ENCODE measurements at places on chromosomes 4 and X.

GRCh38 chr4:154485127-154485773 lies 6.3 kb downstream of the DCHS2 start:
- no peak for DNase-seq

GRCh38 chr4:125368671-125369081 lies 53.9 kb downstream of the FAT4 start:
- no peak for DNase-seq

GRCh38 chr4:17376205-17376604 lies 135.7 kb downstream of the QDPR start:
- DNase-seq = no peak

DNA sequence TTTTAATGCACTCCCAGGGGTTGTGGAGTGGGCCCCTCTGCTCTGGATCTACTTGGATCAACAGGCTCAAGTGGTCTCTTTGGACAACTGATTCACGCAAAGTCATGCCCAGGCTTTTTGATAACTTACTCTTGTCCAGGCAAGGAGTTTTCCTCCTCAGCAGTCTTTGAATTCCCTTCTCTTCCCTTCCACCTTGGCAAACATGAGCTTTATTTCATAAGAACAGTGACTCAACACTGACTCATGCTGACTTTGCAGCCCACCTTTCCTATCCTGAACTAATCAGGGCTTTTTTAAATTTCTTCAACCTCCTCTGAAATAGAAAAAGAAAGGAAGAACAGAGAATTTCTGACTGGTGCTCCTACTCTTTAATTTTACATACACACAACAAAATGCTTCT lies 132.1 kb upstream of the LDB2 start:
- no peak for DNase-seq

DNA sequence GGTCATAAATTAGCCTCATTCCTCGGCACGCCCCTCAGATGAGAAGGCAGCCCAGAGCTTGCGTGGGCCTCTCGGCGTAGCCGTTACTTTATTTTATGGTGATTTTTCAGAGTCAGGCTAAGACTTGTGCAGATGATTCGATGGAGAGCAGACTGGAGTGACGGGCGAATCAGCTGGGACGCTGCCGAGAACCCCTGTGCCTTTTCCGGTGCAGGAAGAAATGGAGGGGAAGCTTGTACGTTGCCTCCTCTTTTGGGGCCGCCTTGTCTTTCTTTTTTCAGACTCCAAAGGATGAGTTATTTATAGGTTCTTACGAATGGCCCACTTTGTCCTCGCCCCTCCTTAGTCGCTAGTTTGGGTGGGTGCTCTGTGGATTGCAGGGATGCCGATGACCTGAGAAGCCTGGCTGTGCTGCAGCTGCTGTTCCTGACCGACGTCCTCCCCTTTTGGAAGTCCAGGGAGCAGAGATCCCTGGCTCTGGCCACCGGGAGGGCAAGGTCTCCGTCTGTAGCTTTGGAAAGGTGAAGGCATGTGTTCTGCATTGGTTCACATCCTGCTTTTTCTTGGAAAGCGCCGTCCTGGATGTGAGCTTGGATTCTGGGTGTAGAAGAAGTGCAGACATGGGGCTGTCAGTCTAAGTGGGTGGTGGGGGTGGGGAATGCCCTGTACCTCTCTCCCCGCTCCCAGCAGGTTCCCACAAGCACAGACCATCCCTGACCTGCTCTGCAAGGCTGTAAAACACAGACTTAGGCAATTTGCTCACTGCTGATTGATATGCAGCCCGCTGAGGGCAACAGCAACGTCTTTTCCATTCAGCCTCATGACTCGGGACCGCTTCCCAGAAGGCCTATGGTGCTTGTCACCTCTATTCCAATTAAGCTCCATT lies 9.3 kb downstream of the SORCS2 start:
- no peak for DNase-seq

- no peak for DNase-seq
Measured at GRCh38 chr4:116005806-116006088, 892.3 kb upstream of the NDST4 start.

DNA sequence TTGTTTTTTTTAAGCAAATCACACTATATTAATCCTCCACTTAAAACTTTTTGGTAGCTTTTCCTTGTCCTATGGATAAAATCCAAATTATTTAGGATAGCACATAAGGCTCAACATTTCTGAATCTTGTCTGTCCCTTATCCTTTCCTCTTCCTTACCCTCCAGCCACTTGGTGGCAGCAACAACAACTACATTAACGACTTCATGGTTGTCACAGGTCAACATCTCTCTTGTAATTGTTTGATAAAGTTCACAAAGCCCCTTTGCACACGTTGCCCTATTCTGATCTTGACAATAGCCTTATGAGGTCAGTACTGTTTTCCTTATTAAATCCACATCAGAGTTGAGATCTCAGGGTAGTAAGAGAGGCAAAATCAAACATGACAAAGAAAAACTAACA lies 269.0 kb upstream of the PABPC4L start:
- DNase-seq = no peak

- no peak for DNase-seq
Measured at GRCh38 chr4:95209927-95210326, 338.8 kb downstream of the UNC5C start.

GRCh38 chrX:96987228-96987627 lies 103.5 kb downstream of the RPA4 start:
- DNase-seq = no peak

- no peak for DNase-seq
Measured at GRCh38 chr4:186810613-186811150, 87.0 kb upstream of the FAT1 start.
